ENCODE measurements at places on chromosomes 5 and 9.

DNA sequence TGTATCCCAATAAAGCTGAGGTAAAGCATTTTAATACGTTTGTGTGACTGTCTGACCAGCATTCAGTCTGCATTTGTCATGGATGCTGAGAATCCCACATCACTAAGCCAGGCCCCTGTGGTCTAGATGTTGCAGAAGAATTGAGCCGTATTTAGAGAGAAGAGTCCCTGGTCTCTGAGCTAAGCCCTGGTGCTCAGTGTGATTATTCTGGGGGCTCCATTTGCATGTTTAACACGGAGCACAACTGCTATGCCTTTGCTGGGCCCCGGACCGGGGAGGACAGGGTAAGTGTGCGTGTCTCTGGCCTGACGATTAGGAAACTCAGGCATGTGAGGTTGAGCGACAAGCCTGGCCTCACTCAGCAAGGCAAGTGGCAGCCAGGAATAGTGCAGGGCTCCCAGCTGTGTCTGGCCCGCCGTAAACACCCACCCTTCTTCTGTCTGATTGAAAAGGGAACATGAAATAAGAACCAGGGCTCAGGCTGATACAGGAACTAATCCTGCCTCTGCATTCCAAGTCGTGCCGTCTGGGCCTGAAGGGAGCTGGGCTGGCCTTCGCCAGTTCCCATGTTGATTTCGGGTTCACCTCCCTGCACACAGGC is 22.3 kb downstream of the FAM78A start:
- no peak for DNase-seq

DNA sequence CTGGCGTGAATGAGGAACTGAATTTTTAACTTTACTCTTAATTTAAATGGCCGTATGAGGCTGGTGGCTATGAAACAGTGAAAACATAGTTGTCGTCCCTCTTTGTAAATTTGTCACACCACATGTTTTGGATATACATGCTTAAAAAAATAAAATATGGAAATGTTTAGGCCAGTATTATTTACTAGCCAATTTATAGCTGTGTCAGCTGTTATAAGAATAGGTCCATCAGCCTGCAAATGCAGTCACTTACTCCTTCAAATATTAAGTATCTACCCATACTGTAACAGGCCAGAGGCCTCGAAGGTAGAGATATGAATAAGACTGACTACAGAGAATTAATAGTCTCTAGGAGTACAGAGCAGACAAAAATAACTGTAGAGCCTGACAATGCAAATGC is 30.0 kb downstream of the NR6A1 start:
- no peak for DNase-seq

DNA sequence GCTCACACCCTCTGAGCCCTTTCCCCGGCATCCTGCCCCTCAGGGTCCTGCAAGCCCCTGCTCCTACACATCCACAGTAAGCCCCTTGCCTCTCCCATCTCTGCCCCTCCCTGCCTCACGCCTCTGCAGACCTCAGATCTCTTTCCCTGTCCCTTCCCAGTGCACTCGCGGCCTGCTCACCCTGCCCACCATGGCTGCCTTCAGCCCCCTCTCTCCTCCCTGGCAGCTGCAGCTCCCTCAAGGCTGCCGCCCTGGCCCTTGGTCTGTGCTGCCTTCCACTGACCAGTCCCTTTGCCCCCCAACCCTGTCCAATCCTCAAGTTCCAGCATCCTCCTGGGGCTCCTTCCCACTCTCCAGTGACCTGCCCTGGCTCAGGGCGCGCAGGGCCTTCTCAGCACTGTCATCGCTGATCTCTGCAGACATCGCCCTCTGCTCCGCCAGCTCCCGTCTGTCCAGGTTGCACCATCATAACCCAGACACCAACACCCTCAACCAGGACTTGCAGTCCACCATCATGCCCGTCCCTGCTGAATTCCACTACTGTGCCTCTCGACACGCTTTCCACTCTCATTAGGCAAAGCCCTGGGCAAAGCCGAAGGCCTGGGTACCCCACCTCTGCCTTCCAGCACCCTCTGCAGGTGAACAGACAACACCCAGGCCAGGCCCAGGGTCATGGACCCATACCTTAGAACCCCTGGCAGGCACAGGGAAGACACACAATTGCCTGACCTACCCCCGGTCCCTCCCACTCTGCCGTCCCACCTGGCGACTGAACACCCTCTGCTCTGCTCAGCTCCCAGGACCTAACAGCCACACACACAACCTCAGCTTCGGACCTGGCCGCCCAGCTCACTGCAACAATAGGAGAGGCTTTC is 97.8 kb upstream of the RUFY1 start:
- no peak for DNase-seq

DNA sequence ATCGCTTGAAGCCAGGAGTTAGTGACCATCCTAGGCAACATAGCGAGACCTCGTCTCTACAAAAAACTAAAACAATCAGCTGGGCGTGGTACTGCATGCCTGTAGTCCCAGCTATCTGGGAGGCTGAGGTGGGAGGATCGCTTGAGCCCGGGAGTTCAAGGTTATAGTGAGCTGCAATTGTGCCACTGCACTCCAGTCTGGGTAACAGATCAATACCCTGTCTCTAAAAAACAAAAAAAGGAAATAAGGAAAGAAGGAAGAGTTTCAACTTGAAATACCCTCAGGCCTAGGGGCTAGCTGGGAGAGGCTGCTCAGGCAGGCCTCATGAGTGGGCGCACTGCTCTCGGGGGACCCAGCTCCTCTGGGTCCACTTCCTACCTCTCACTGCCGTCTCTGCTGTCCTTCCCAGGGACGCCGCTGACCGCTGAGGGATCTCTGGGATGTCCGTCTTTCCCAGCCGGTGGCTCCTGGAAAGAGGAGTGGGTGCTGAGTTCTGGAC is 56.4 kb downstream of the PRRT1B start:
- DNase-seq, result no peak

GRCh38 chr9:137168573-137168903 is 1.3 kb downstream of the LRRC26 start:
- no peak for DNase-seq

- DNase-seq, result no peak
These were observed 36.7 kb upstream of the ANXA1 start for GRCh38 chr9:73114958-73115357.

DNA sequence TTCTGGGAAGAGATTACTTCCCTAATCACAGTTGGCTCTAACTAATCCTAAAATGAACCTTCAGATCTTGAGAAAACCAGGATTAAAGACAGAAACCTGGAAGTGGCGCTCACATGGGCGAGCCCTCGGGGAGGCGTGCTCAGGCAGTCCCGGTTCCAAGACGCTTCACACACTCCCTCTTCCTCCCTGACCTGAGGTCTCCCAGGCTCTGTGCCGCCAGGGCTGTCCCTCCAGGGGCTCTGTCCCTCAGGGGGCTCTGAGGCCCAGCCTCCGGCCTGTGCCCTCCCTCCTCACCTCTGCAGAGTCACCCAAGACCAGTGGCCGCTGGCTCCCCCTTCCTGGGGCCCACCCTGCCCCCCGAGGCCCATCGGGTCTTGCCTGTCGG is 10.2 kb downstream of the SLC9A3 start:
- DNase-seq, result no peak

GRCh38 chr5:1526681-1527131 is 2.9 kb upstream of the LPCAT1 start:
- DNase-seq, result no peak

DNA sequence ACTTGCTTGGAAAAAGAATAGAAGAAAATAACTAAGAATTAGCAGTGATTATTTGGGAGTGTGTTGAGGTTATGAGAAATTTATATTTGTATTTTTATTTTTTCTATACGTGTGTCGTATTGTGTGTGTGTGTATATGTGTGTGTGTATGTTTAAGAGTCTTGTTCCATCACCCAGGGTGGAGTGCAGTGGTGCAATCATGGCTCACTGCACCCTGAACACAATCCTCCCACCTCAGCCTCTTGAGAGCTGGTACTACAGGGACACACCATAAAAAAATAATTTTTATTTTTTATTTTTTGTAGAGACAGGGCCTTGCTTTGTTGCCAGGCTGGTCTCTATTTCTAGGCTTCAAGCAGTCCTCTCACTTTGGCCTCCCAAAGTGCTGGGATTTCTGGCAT is 643.8 kb downstream of the PDE4D start:
- no peak for DNase-seq

DNA sequence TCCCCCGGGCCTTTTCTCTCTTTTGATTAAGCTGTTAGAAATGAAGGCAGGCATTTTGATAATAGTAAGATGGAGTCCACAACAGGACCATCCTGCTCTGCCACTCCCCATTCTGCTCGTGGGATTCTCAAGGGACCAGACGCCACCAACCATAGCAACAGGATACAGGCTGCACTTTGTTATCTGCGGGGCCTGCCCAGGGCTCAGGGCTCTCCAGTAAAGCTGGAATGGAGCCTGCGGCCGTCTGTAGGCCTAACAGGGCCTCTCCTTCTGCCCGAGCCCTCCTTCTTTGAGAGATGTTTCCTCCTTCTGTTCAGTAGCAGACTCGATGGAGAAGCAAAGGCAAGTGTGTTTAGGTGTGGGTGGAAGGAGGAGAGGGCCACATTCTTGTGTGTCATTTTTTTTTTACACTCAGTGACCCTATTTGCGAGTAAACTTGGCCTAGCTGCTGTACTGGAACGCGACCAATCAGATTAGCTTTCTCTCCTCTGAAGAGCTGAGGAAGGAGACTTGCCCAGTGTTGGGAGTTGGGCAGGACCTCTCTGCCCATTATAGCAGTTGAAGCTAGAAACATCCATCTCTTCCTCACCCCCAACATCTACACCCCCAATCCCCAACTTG is 8.9 kb upstream of the EPB41L4B start:
- DNase-seq, result no peak

DNA sequence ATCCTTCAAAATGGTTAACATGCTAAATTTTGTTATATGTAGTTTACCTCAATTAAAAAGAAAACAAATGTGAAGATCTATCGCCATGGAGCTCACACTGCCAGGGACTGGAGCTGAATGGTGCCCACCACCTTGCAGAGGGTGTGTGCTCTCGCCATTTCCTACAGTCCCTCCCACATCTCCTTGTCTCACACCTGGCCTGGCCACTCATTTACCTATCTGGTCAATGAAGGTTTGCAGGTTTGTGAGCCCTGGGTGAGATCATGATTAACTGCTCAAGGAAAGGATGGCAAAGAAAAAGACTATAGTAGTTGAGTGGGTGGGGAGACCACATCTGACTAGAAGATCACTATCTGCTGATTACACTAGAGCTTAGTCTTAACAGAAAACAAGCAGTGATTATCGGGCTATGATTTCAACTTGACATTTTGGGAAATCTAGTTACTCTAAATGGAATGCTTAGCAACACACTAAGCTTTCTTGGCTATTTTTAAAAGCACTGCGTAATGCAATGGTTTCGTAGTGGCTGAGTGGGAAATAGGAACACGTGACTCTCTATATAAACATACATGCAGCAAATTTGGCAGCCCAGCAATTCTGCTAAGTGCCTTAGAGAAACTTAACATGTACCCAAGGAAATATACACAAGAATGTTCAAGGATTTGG is 27.3 kb downstream of the PUM3 start:
- DNase-seq, result no peak

DNA sequence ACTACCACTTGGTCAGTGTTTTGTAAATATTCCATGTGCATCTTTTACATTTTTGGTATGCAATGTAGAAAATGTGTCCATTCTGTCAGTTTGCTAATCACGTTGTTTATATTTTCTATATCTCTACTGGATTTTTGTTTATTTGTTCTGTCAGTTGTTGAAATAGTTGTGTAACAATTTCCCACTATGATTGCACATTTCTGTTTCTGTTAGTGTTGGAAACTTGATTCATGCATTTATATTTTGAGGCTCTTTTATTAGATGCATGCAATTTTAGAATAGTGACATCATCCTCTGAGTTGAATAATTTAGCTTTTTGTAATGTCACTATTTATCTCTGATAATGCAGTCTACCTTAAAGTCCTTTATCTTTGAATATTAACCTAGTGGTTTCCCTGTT is 25.8 kb upstream of the LECT2 start:
- DNase-seq, result no peak

DNA sequence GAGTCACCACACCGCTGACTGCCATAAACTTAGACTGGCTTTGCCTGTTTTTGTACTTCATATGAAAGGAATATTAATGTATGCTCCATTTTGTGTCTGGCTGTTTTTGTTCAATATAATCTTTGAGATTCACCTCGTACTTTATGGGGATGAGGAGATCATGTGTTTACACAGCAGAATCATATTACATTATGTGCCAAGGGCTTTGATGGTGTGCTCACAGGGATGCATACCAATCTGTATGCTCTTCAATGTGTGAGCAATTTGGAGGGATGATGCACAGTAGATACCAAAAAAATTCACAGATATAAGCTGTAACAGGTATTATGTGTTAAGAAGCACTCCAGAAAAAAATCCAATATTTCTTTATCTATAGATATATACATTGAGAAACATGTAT is 113.7 kb downstream of the GABRB2 start:
- no peak for DNase-seq

GRCh38 chr9:4298255-4299004 is 1.4 kb downstream of the GLIS3 start:
- DNase-seq, result no peak

DNA sequence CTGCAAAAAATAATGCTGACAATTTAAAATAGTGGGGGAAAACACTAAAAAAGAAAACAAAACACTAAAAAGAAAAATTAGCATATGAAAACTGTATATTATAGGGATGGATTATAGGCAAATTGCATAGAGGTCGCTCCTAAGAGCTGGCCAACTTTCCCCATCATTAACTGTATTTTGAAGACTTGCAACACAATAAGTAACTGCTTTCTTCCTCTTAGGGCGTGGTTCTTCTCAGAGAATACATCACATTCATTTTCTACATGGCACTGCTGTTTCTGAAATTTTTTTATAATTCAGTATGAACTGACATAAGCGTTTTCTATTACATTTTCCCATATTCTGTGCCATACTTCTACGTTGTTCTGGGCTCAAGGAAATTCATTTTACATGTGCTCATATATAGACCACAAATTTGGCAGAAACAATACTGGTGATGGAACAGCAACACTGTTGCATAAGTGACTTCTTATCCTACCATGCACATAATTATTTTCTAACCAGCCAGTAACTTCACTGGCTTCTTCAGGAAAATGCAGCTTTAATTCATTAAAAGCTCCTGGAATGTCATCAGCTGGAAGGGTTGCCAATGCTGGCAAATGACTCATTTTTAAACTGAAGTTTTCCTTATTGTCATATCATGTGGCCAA is 171.2 kb upstream of the DMAC1 start:
- no peak for DNase-seq

DNA sequence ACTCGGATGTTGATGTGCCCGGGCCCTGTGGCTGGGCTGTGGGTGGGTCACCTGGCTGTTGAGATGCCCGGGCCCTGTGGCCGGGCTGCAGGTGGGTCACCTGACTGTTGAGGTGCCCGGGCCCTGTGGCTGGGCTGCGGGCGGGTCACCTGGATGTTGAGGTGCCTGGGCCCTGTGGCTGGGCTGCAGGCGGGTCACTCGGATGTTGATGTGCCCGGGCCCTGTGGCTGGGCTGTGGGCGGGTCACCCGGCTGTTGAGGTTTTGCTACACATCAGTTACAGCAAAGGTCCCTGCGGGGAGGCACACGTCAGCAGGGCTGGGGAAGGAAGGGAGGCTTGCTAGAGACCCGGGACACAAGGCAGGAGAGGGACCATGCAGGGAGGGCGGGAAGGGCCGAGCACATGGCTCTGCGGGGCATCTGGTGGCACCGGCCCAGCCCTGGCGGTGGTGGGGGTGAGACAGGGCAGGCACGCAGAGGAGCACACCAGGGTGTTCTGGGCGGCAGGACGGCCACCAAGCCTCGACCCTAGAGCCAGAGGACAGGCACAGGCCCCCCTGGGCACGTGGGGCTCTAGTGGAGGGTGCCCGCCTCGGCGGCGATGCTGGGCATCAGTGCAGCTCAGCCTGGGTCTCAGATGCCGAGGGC is 35.4 kb downstream of the PNPLA7 start:
- DNase-seq, result no peak

GRCh38 chr5:89871906-89872305 is 537.6 kb downstream of the CETN3 start:
- no peak for DNase-seq

- no peak for DNase-seq
These were observed 620.2 kb downstream of the ACTL7B start for GRCh38 chr9:108235609-108236008.

Data from NCI-H1417 treated with DMSO at 0.1 percent for 48 hours (cell line).